Neuronal stem cell (in vitro differentiated cells): ENCODE measurements at places on chromosomes 7 and 10.

DNA sequence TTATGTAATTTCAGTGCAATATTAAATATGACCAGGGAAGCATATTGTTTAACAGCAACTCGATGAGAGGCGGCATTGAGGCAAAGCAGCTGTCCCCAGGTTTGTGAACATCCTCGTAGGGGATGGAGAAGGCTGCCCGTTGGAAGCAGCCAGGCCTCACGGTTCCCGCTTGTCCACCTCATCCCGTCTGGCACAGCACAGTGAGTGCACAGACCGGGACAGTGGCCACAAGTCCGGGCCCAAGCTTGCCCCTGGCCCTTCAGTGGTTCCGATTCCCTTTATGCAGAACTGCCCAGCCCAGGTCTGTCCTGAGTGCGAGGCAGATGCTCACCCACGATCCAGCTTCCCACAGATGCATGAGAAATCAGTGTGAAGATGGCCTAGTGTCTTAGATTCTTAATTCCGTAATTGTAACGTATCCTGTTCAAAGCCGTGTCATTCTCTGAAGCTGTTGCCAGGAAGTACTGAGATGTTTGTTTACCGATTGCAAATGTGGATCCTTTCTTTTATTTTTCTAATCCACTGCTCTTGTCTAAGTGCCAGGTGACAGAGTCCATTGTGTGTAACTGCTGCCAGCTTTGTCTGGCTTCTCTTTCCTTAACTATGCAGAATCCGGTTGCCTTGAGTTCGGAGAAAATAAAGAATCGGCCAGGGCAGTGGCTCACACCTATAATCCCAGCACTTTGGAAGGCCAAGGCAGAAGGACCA lies 35.5 kb downstream of the PFKP start:
- H3K4me1 ChIP-seq = peaks cover 1% of the 10 kb centered on the region
- peaks cover 19% of the 10 kb centered on the region for H3K36me3 ChIP-seq
- H3K4me3 ChIP-seq = no peak overlapping the region
- no peak overlapping the region for H3K27ac ChIP-seq
- DNase-seq = no peak

DNA sequence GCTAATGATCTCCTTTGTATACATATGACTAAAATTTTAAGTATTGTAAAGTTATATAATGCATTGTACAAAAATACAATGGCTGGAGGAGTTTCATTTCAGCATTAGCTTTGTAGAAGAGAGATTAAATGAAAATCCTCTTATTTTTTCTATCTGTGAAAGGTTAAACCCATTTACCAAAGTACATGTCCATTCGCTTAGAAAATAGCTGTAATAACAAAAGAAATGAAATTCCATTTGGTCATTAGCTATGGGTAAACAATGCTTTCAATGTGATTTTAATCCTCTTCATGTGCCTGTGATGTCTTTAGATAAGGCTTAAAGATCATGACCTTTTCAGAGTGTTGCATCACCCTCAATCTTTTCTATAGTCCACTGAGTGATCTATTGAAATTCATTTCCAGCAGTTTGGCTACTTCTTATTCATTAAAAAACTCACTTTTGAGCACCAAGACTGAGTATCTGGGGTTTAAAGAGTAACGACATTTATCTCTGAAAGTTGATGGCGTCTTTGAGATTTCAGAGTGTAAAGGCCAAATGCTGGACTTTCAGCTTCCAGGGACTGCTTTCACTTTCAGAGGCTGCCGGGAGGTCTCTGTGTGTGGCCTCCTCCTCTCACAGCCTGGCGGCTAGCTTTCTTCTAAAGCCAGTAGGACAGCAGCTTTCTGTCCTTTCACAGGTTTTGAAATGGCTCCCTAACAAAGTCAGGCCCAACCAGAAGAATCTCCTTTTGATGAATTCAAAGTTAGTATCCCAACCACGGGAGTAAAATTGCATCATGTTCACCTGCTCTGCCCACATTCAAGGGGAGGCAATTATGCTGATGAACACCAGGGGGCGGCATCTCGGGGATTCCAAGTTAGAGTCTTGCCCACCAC lies 701.4 kb upstream of the COBL start:
- H3K36me3 ChIP-seq = no peaks in the 10 kb centered on the region
- DNase-seq = peak; percentile 63
- no peaks in the 10 kb centered on the region for H3K27me3 ChIP-seq
- peaks cover 10% of the 10 kb centered on the region for H3K4me1 ChIP-seq
- H3K4me3 ChIP-seq = no peak overlapping the region

DNA sequence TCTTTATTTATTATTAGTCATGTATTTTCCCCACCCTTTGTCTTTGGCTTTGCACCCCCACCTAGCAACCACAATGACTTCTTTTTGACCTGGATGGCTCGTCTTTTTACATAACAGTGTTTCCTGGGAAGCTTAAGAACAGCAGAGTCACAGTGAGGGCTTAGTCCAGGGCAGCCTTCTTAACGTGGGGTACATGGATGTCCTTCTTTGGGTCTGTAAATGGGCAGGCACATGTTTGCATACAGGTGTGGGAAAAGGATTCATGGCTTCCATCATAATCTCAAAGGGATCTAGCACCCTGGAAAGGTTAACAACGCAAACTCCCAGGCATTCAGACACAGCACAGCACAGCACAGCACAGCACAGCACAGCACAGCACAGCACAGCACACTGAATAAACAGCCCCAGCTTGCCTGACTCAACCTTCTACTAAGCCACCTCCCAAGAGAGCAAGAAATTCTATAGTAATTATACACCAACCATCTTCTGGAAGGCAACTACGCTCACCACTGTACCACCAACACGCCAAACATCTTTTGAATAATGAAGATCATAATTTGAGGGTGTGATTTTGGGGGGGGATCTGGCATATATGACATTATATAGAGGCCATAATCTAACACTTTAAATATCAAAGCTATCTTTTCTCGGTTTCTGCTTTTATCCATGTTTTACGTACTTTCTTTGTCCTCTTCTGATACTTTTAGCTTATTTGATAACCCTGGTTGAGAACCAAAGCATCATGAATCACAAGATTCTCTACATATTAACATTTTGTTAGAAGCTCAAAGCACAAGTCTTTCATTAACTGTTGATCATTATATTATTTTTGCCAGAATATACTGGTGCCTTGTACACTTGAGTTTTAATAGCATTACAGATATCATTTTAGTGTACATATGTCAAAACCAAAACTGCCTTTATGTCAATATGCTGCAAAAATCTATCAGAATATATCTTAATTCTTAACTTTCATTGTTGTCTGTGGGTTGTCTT lies 177.2 kb upstream of the KLF14 start:
- no peak overlapping the region for H3K4me3 ChIP-seq
- no peaks in the 10 kb centered on the region for H3K27me3 ChIP-seq
- H3K27ac ChIP-seq = no peak overlapping the region
- no peaks in the 10 kb centered on the region for H3K36me3 ChIP-seq
- peaks cover 23% of the 10 kb centered on the region for H3K4me1 ChIP-seq
- no peak for DNase-seq

DNA sequence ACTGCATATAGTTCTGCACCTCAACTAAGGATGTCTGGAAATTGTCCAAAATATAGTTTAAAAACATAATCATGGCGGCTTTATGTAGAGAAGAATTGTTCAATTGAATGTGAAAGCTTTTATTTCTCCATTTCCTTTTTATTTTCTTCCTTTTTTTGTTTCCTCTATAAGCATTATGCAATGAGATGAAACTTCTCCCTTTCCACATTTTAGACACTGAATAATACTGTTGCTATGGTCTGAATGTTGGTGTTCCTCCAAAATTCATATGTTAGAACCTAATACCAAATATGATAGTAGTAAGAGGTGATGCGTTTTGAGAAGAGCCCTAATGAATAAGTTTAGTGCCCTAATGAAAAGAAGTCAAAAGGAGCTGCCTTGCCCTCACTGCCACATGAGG lies 175.0 kb downstream of the RNLS start:
- no peak overlapping the region for H3K4me3 ChIP-seq
- H3K27ac ChIP-seq = no peak overlapping the region
- no peaks in the 10 kb centered on the region for H3K36me3 ChIP-seq
- H3K27me3 ChIP-seq = no peaks in the 10 kb centered on the region
- no peaks in the 10 kb centered on the region for H3K4me1 ChIP-seq
- no peak for DNase-seq

DNA sequence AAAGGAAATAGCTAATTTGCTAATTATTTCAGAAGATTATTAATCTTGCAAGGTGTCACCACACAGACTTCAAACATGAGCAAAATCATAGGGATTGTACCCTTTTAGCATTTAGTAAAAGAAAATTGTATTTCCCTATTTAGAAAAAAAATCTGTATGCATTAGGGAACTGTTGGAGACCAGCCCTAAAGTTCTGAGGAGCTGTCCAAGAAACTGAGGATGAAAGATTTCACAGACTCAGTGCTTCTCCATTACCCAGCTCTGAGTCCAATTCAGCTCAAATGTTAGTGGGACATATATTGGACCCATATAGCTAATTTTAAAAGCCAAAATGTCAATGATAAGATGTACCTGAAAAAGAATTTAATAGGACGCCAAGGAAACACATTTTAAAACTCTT lies 271.7 kb downstream of the SNX10 start:
- H3K4me3 ChIP-seq = no peak overlapping the region
- no peaks in the 10 kb centered on the region for H3K27me3 ChIP-seq
- no peak overlapping the region for H3K27ac ChIP-seq
- no peak for DNase-seq
- no peaks in the 10 kb centered on the region for H3K4me1 ChIP-seq
- no peaks in the 10 kb centered on the region for H3K36me3 ChIP-seq

GRCh38 chr7:126792521-126792920 lies 460.2 kb downstream of the GRM8 start:
- no peaks in the 10 kb centered on the region for H3K27me3 ChIP-seq
- no peak overlapping the region for H3K27ac ChIP-seq
- no peak overlapping the region for H3K4me3 ChIP-seq
- no peaks in the 10 kb centered on the region for H3K36me3 ChIP-seq
- H3K4me1 ChIP-seq = peaks cover 3% of the 10 kb centered on the region

GRCh38 chr10:53521046-53521445 lies 748.5 kb upstream of the MBL2 start:
- no peak for DNase-seq
- no peaks in the 10 kb centered on the region for H3K4me1 ChIP-seq
- no peak overlapping the region for H3K27ac ChIP-seq
- no peaks in the 10 kb centered on the region for H3K36me3 ChIP-seq
- H3K27me3 ChIP-seq = no peaks in the 10 kb centered on the region

DNA sequence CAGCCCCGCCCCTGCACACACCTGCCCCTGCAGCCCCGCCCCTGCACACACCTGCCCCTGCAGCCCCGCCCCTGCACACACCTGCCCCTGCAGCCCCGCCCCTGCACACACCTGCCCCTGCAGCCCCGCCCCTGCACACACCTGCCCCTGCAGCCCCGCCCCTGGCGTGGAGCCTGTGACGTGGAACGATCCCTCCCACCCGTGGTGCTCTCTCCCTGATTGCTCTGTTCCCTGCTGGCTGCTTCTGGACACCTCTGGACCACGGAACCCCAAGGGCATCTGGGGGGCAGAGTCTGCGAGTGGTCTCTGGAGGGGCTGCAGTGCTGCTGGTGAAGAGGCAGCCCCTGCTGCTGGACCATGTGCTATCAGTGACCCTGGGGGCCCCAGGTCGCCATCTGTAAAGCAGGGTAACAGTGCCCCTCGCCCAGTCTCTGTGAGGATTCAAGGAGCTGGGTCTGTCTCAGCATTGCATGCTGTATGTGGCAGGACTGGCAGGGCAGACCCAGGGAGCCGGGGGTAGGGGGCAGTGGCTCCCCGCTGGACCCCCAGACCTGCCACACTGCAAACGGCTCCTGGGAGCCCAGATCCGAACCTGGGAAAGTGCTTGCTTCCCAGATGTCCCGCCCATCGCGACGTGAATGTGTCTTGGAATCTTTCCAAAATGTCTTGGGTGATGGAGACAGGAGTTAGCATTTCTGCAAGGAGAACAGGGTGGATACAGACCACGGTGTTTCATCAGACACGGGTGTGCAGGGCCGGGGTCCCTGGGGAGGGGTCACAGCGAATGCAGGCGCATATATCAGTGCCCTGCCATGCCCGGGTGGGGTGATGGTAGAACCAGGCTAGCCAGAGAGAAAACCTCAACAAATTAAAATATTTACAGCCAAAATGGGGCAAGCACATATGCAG lies 27.9 kb upstream of the NKX6-2 start:
- no peak overlapping the region for H3K27ac ChIP-seq
- H3K4me3 ChIP-seq = no peak overlapping the region
- no peaks in the 10 kb centered on the region for H3K36me3 ChIP-seq
- DNase-seq = no peak
- H3K27me3 ChIP-seq = no peaks in the 10 kb centered on the region

GRCh38 chr10:81792729-81793128 lies 82.3 kb upstream of the NRG3 start:
- no peak for DNase-seq
- no peaks in the 10 kb centered on the region for H3K4me1 ChIP-seq
- H3K4me3 ChIP-seq = no peak overlapping the region
- H3K36me3 ChIP-seq = no peaks in the 10 kb centered on the region

- H3K27ac ChIP-seq = no peak overlapping the region
- H3K4me3 ChIP-seq = no peak overlapping the region
- no peaks in the 10 kb centered on the region for H3K27me3 ChIP-seq
Observed at GRCh38 chr7:106421181-106421762, 136.5 kb upstream of the NAMPT start.

DNA sequence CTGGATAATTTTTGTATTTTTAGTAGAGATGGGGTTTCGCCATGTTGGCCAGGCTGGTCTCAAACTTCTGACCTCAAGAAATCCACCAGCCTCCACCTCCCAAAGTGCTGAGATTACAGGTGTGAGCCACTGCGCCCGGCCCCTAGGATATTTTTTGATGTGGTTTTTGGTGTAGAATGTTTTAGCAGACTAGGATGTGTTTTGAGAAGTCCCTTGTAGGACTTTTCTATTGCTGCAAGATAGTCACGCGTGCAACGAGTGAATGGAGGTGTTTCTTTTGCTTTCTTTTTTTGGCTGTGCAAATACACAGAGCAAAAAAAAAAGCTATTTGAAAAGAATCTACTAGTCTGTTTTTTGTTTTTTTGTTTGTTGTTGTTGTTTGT lies 29.8 kb upstream of the KLF6 start:
- no peak overlapping the region for H3K4me3 ChIP-seq
- DNase-seq = no peak
- no peaks in the 10 kb centered on the region for H3K27me3 ChIP-seq
- no peaks in the 10 kb centered on the region for H3K36me3 ChIP-seq
- H3K27ac ChIP-seq = no peak overlapping the region
- H3K4me1 ChIP-seq = no peaks in the 10 kb centered on the region
